ENCODE measurements at places on chromosomes 4 and X.

DNA sequence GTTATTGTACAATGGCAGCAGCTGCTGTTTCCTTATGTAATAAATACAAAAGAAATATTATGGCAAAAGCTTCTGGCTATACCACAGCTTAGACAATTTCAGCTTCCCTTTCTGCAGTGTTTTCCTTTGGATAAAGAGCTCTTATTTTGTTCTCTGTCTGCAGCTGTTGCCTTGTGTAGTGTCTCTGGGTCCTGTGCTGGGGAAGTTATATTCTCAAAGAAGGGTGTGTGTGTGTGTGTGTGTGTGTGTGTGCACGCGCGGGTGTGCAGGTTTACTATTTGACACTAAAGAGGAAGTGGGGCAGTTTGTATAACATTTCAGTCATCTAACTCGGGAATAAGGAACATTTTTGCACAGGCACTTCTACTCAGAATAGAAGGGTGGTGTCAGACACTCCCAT, 83.6 kb downstream of the REPS2 start:
- no peak for DNase-seq

DNA sequence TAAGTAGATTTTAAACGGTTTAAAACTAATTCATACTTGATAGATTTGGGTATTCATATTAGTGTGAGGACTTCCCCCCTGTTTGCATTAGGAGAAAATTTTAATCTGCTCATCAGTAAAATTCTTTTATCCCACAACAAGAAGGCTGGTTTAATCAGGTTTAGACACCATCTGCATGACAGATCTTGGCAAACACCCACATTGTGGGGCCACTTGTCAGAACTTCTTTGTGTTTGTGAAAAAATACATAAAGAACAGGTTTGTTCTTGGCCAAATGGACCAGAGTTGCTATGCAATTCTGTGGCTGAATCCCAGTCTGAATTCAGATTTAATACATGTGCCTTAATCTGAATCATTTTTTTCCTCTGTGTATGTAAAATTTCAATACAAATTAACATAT, 121.1 kb downstream of the REPS2 start:
- peak; percentile 15 for DNase-seq

GRCh38 chrX:132267392-132267791, 48.1 kb upstream of the RAP2C start:
- no peak for DNase-seq

DNA sequence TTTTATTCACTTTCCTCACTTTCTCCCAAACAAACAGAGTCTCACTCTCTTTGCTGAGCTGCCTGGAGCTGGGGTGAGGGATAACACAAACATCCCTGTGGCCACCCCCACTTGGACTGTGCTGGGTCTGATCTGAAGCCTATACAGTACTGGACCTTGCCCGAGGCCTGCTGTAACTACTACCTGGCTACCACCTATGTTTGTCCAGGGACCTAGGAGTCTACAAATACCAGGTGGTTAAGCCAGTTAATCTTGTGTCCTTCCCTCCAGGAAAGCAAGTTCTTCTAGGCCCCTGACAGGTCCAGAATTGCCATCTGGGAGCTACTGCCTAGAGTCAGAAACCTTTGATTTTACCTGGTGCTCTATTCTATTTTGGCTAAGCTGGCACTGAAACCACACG, 87.3 kb downstream of the RTL3 start:
- DNase-seq, result no peak

- no peak for DNase-seq
Observed at GRCh38 chr4:74413265-74413664, 31.7 kb upstream of the AREG start.

DNA sequence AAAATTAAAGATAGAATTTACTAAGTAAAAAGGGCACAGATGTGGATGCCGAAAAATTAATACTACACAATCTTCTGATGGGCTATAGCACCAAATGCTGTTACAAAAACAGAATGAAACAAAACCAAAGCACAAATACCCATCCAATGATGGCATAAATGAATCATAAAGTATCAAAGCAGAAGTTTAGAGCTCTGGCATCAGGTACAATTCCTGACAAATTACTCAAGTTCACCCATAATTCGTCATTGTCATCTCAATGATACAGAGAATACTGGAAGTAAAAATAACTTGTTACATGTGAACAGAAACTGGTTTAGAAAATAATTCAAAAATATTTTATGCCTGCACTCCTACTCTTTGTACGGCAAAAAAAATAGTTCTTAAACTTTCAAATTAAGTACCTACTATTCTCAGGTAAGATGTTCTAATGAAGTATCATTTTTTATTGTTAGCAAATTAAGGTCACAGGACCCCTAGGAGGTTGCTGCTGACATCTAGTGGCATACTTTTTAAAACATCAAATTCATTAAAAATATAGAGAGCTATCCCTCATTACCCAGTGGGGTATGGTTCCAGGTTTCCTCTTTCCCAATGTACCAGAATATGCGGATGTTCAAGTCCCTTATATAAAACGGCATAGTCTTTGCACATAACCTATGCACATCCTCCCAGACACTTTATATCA, 126.1 kb downstream of the INPP4B start:
- peak; percentile 45 for DNase-seq

GRCh38 chrX:103791228-103791627, 14.6 kb downstream of the PLP1 start:
- DNase-seq, result no peak

GRCh38 chrX:13695601-13696115, 6.7 kb downstream of the RAB9A start:
- no peak for DNase-seq

- no peak for DNase-seq
Observed at GRCh38 chr4:169174247-169174646, 96.5 kb downstream of the SH3RF1 start.

- no peak for DNase-seq
Observed at GRCh38 chrX:107597791-107598190, 30.5 kb upstream of the PRPS1 start.

DNA sequence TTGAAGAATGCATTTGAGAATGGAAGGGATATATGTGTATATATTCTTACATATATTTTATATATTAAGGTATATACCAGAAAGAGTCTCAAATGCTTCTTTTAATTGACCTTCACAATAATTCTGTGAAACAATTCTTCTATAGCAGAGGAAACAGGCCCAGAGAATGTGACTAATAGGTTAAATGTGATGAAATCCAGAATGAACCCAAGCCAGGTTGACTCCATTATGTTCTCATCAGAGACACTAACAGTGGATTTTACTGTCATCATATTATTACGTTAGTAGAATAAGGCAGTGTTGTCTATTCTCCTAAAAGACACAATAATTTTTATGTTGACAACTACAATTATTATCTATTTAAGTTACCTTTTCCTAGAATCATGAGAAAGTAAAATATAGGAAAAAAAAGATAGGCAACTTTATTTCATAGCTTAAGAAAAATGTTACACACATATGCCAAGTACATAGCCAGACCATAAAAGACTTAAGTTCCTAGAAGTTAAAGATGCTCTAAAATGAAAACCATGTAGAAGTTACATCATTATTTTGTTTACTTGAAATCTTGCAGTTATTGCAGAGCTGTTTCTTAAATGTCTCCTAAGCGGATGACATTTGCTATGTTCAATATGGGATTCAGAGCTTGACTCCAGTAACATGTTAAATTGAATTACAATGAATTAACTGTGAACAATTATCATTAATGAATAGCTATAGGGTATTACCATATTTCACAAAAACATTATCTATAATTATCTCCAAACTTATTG, 56.2 kb upstream of the ANKRD50 start:
- DNase-seq, result no peak

GRCh38 chr4:163048447-163048846, 118.2 kb downstream of the NAF1 start:
- DNase-seq, result peak; percentile 24

DNA sequence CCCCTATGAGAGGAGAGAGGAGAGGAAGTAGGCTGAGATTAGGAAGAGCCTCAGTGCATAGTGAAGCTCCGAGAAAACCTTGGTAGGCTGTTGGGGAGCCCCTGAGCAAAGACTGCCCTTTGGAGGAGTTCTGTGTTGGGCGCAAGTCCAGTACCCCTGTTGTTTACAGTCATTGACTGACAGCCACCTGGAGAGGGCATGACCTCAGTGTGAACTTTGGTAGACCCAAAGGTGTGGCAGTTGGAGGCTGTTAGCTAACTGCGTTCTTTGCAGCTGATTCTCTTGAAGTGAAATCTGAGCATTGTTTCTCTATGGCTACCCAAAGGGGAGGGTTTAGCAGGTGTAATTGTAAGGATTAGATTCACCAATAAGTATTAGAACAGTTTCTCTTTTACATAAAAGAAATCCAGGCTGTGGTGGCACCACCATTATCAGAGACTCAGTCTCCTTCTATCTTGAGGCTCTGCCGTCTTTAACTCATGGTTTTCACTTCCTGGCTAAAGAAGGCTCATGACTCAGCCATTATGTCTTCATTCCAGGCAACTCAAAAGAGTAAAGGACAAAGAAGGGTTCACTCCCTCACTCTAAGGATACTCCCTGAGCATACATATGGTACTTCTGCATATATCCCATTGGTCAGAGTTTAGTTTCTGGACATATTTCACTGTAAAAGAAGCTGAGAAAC, 33.4 kb downstream of the ANXA3 start:
- DNase-seq, result no peak

DNA sequence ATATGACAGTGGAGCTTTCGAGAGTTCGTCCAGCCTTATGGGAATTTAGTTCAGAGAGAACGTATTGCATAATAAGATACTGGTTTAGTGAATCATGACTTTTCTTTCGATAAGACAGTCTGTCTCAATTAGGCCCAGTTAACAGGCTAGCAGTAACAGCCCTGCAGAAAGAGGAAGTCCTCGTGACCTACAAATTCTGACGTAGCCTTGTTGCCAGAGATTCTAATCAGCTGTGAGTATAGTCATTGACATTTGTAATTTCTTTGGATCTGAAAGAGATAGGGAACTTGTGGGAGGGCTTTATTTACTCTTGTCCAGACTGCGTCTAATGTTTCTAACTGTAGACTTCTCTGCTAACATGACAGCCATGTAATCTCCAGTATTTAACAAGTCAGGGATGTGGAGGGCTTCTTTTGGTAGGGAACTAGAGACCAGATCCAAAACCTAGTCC, 15.8 kb downstream of the ART3 start:
- DNase-seq, result peak; percentile 45

GRCh38 chr4:128471576-128471975, 184.0 kb upstream of the PGRMC2 start:
- no peak for DNase-seq

DNA sequence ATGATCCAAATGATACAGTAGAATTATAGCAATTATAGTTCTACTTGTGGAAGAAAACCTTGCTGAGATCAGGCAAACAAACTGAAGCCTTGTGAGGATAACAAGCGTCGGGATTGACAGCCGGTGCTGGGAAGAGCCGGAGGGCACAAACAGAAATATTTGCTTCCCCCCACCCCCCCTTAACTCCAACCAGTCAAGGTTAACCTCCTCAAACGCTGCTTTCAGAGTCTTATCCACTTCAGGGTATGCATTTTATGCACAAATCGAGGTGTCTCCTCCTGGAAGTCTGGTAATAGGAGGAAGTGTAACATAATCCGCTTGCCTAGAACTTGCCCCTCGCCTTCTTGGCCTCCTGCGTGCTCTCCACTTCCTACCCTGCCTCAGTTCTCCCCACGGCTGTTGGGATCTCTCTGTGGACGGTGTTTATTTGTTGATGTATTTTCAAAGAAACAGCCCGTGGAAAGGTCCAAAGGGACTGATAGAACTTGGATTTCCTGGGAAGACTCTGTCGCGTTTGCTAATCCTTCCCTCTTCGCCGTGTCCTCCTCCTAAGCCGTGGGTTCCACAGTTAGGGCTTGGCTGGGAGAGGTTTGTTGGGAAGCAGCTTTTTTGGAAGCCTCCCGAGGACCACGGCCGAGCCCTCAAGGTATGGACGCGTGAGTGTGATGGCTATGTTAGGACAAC, 4.1 kb upstream of the ARX start:
- DNase-seq, result no peak

- DNase-seq, result no peak
Observed at GRCh38 chrX:151153667-151154066, 22.7 kb upstream of the GPR50 start.

- no peak for DNase-seq
Observed at GRCh38 chr4:95129821-95130311, 372.1 kb downstream of the BMPR1B start.

DNA sequence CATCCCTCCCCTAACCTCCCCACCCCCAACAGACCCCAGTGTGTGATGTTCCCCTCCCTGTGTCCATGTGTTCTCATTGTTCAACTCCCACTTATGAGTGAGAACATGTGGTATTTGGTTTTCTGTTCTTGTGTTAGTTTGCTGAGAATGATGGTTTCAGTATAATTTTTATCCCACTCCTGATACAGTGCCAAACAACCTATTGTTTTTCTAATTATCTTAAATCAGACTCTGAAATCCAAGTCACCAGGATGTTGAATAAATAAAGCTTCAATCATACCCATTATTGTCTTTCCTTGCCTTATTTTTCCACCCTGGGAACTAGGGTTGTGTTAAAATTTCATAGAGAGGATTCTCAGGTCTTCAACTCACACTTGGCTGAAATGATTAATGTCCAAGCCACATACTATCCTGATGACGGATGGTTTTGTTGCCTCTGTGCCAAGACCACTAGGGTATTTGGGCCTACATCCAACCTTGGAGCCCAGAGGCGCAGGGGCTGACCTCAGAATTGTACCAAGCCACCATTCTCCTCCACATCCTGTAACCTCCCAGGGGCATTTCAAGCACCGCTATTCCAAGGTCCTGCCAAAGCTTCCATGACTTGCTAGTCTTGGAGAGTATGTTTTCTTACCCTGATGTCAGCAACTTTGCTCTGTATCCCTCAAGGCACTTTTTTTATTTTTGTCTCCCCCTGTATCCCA, 332.4 kb downstream of the ARHGAP24 start:
- DNase-seq, result no peak

DNA sequence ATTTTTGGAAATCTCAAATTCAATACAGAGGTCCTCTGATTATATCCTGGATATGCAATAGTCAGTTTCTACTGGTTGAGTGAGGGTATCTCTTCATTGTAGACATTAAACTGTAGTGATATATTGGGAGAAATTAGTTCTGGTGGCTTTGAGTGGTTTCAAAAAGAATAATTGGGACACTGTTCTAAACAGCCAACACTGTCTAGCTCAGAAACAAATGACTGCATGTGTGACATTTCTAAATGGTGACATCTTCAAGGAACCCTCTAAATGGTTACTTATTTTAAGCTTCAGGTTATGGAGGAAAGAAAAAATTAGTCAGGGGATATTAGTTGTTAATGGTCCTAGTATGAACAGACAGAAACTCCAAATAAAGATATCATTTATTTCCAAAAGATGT, 186.2 kb downstream of the LARP7 start:
- no peak for DNase-seq

DNA sequence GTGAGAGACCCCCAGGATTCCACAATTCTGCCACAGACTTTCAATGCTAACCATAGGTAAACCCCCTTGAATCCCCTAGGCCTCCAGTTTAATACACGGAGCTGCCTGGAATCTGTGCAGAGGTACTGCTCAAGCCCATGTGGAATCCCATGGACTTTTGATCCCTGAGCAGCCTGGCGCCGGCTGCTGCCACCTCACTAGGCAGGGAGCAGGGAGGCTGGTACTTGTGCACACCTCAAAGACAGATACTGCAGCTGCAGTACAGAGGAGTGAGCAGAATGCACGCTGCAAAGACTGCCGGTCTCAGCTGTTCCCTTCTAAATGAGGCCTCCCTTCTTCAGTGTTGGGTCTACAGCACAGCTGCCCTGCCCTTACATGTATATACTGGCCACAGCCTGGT, 79.4 kb downstream of the RPS6KA6 start:
- DNase-seq, result no peak
